ENCODE measurements at places on chromosomes 1 and 21.

DNA sequence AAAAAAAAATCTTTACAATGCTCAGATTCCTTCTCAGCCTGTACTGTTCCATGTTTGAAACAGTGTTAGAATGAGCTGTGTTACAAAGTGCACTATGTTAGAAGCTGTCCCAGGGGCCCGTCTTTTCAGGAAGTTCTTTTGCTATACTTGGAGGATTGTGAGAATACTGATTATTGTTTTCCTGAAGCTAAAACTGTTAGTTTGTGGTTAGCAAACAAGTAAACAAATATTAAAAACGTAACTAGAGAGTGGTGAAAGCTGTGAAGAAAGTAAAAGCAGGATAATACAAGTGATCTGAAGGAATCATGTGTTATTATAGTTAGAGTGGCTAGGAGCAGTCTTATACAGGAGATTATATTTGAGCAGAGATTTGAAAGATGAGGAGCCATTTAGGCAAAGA is 35.6 kb downstream of the CAMSAP2 start:
- no peak for DNase-seq

- peak; percentile 70 for DNase-seq
Observed at GRCh38 chr21:43574741-43575472, 84.4 kb downstream of the HSF2BP start.

GRCh38 chr1:232998646-232999045 is 48.2 kb downstream of the NTPCR start:
- DNase-seq, result no peak

- no peak for DNase-seq
Observed at GRCh38 chr21:31012133-31013089, 25.9 kb downstream of the KRTAP19-8 start.

DNA sequence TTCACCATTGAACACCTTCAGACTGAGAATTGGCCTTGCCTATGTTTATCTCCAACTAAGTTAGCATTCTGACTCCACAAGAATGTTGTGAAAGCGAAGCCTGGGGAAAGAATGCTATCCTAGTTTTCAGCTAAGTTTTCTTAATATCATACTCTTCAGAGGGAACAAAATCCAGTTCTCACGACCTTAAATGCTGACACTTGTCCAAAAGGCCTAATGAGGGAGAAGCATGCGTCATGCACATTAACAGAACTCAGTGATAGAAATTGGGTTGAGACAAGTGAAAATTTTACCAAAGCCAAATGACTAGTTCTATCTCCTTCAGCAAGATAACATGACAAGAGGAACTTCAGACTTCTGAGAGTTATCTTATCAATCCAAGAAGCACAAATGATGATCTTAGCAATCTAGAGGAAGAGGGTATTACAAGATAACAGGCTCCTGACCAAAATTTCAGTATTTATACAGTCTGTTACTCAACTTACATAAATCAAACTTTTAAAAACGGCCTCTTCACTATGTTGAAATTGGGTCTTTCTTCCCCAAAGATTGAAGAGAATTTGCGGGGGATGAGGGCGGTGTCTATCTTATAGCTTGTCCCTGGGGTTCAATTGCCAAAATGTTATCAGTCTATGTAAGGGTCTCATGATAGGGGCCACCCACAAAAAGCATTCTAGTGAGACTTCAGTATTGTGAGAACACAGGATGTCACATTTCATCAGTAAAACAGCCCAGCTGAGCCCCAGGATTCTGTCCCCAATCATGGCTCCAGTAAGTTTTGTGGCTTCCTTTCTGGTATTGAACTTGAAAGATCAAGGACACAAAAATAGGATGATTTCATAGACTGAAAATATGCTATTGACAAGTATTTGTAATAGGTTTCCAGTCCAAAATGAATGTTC is 26.5 kb upstream of the SLC45A3 start:
- DNase-seq, result peak; percentile 60

- no peak for DNase-seq
Observed at GRCh38 chr1:201764166-201764565, 64.8 kb upstream of the IPO9 start.
